Activated naive CD8-positive, alpha-beta T cell treated with anti-CD3 and anti-CD28 coated beads, Interleukin-2, amount 50 U/mL, for 24 hours (primary cell): ENCODE measurements at places on chromosomes 1 and 21.

DNA sequence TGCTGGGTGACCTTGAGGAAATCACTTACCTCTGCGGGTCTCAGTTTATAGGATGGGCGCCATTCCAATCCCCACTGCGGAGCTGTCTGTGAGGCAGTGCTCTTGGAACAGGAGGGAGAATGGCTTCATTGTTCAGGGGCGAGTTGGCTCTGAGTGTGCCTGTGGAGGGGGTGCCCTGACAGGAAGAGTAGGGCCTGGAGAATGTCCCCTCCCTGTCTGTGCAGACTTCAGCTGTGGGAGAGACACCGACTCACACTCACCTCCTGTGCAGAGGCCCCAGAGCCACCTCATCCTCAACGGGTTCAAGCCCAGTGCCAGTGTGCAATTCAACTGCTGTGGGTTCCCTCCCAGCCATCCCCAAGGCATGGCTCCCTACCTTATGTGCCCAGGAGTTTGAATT is 17.1 kb downstream of the ADORA1 start:
- no peak for DNase-seq

DNA sequence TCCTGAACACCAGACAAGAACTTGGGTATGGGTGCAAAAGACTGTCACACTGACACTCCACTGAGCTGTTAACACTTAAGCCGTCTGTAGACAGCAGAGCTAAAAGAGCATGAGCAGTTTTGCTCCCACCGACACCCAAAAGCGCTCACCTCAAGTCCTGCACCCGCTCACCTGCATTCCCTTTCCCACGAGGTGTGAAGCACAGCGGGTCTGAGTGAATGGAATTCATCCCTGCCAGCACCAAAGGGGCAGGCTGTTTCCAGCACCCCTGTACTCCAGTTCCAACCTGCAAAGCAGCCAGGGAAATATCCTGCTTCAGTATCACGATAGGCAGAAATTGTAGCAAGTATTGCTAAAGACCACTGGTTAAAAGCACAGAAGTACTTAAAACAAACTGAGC is 28.8 kb downstream of the KRTAP21-3 start:
- no peak for DNase-seq

DNA sequence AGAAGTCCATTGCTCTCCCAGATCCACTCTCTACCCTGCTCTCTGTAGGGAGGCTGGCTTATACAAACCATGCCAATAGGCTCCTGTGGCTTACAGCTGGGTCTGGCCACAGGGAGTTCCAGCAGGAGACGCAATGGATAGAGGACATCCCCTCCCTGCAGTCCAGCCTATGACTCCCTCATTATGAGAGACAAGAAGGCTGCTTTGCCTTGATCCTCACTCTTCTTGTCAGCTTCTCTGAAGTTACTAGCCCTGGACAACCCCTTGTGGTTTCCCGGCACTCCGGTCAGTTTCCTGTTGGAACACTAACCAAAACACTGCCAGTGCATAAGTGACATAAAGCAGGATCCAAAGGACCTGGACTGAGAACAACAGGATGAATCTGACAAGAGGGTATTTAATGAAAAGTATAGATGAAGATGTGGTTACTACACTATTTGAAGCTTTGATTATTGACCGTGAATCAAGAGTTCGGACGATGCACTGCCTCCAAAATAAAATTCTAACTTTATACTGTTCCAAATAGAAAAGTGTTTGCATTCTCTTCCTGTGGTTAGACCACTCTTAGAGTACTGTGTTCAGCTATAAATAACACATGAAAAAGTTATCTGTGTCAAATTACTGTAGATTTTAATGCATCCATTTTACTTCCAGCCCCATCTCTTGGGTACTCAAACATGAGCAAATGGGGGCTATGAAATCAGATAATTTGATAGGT is 32.7 kb upstream of the ZNF326 start:
- DNase-seq: no peak

DNA sequence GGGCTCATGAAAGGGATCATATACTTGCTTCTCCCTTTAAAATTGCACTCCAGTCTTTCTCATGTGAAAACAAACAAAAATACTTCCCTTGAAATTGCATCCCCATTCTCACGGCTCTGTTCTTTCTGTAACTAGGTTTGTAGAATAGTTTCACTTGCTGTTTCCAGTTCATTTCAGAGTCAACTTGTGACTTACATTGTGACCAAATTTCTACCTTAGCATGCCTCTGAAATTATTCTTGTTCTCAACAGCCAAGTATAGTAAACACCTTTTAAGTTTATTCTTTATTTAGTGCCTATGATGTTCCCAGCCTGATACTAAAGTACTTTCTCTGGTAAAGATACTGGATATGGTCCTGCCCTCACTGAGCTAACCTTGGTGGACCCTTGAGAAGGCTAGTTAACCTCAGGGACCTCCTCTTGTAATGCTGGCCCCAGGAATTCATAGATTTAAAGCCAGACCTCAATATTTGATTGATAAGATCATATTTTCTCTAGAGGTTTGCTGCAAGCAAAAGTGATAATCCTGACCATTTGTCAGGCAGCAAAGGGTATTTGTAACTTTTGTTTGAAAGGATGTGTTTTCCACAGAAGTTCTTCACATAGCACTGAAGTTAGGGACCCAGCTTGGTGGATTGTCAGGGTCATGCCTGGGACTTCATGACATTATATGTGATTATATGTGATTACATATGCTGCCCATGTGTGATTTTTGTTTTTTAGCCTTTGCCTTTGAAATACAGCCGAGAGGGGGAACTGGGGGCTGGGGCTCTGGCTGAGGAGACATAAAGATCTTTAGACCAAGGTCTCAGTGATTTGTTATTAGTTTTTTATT is 29.6 kb downstream of the VANGL2 start:
- no peak for DNase-seq

DNA sequence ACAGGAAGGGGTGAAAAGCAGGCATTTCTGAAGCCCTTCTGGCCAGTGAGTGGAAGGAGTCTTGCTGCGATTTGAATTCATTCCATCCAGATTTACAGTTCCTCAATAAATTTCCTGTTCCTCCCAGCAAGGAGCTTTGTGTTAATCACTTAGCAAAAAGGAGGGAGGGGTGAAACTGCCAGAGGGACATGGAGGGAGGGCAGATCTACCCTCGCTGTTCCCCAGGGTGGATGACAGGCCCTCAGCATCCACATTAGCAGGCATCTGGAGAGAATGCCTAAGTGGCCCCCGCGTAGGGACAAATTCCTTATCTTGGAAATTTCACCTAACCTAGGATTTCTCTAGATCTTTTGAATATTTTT is 1.2 kb downstream of the ETV3 start:
- DNase-seq: no peak

- DNase-seq: no peak
Observed at GRCh38 chr1:203624341-203624712, 2.3 kb upstream of the ATP2B4 start.

DNA sequence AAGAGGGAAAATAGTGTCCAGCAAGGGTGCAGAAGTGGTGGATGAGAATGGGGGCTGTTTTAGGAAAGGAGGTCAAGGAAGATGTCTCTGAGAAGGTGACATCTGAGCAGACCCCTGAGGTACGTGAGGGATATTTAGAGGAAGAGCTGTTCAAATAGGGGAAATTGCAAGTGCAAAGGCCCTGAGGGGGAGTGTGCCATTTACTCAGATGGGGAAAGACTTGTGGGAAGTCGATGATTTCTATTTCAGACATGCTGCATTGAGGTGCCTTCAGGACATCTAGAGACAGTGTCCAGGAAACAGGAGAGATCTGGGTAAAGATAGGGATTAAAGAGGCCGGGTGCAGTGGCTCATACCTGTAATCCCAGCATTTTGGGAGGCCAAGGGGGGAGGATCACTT is 10.4 kb upstream of the ADGRB2 start:
- no peak for DNase-seq

- DNase-seq: no peak
Observed at GRCh38 chr1:57063406-57064125, 97.8 kb upstream of the C8B start.

GRCh38 chr1:169392406-169392805 is 24.4 kb downstream of the BLZF1 start:
- no peak for DNase-seq
